Osteocyte (in vitro differentiated cells): ENCODE measurements at places on chromosomes 1 and 21. TPM values are rescaled to one million over a fixed set of nuclear protein-coding genes. Genes with fewer than 3 reads are reported as not detected.

GRCh38 chr1:173870252-173871075 lies 2.3 kb downstream of the ZBTB37 start:
- H3K4me1 ChIP-seq = peaks cover 35% of the 10 kb centered on the region
- no peak for DNase-seq
- peaks cover 40% of the 10 kb centered on the region for H3K36me3 ChIP-seq
- no peak overlapping the region for H3K27ac ChIP-seq

DNA sequence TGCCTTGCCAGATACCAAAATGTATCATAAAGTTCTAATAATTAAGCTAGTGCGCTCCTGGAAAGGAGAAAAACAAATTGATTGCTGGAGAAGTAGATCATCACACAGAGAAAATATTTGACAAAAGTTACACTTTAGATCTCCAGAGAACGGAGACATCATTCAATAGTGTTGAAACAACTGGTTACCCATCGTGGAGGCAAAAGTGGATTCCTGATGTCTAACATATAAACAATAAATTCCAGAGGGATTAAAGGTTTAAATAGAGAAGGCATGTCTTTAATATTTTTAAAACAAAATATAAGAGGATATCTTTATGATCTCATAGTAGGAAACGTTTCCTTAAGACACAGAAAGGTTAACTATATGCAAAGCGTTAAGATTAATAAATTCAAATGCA lies 41.0 kb downstream of the NRIP1 start:
- no peak overlapping the region for H3K4me3 ChIP-seq
- peaks cover 11% of the 10 kb centered on the region for H3K4me1 ChIP-seq

- H3K4me3 ChIP-seq = no peak overlapping the region
- no peaks in the 10 kb centered on the region for H3K36me3 ChIP-seq
- no peak for DNase-seq
- H3K27me3 ChIP-seq = peaks cover 4% of the 10 kb centered on the region
- no peaks in the 10 kb centered on the region for H3K4me1 ChIP-seq
These were observed 18.1 kb downstream of the LAMB3 start for GRCh38 chr1:209634005-209634737.

DNA sequence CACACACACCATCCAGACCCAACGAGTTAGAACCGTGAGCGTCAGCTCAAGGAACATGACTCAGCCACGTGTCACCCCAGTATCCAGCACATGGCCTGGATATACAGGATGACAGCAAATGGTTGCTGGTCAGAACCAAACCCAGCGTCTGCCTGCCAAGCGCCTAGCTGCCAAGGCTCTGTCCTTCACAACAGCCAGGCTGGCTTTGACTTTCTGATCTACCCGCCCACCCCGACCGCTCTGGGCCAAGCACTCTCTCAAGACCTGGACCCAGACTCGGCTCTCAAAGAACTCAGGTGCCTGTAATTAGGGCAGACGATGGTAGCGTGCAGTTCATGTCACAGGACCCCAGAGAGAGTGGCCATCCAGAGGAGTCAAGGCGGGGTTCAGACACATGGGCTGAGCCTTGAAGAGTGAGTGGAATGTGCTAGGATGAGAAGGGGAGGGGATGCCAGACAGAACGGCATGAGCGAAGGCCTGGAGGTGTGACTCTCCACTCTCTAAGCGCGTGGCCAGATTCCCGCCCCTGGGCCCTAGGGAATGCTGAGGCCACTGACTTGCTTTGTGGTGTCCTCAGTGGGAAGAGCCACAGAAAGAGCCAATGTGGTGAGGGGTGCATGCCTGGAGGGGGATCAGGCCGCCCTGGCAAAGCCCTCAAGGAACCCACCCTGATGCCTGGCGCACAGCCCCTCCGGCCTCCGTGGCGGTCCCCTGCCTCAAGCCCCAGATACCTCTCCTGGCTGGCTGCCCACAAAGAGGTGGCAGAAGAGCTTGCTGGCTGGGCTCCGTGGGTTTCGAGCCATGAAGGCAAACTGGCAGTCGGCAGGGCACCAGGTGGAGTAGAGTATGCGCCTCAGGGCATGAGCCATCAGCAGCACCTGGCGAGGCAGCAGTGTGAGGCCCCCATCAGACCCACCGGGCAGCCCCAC lies 7.0 kb downstream of the SH2D5 start:
- H3K4me3 ChIP-seq = no peak overlapping the region
- peaks cover 3% of the 10 kb centered on the region for H3K4me1 ChIP-seq
- H3K36me3 ChIP-seq = no peaks in the 10 kb centered on the region

Gene TSSK3
- 3.5 and 4.4 TPM in 2 replicates for total RNA-seq

GRCh38 chr21:42151948-42152220 lies 67.1 kb upstream of the ABCG1 start:
- H3K27ac ChIP-seq = no peak overlapping the region
- H3K36me3 ChIP-seq = no peaks in the 10 kb centered on the region
- H3K4me1 ChIP-seq = peaks cover 3% of the 10 kb centered on the region

Gene CD84
- total RNA-seq = not detected in 2 replicates

DNA sequence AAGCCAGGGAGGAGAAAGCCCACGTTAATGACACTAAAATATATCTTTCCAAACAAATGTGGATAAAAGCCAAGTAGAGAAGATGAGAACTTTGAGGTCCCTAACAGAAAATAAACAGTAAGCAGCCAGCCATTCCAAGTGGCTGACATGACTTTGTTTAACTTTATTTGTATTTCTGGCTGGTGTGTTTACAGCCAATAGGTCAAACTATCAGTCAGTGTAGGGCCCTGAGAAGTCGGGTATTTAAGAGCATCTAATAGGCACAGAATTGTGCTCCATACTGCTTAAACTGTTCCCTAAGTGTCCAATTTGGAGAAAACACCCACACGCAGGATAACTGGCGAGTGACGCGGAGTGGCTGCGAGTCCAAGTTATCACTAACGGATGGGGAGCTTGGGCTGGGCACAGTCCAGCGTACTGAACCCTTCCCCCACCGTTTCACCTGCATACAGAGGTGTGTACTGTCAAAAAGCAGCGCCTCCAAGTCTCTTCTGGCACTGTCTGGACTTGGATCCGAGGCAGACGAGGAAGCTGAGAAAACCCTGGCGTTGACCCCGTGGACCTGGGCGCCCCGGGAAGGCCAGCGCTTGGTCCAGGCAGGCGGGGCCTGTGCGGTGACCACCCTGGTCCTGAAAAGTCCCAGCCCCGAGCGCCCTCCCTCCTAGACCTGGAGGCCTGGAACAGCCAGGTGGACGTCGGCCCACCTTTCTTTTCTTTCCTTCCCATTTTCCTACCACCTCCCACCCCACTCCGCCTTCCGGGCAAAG lies 662 bp upstream of the LGALS8 start:
- peaks cover 3% of the 10 kb centered on the region for H3K36me3 ChIP-seq
- peak overlapping the region; percentile 86 for H3K4me3 ChIP-seq
- peaks cover 31% of the 10 kb centered on the region for H3K4me1 ChIP-seq
- no peaks in the 10 kb centered on the region for H3K27me3 ChIP-seq

Gene BMP8B
- 0.08 TPM in 1 of 2 replicates, not detected in the other for total RNA-seq

DNA sequence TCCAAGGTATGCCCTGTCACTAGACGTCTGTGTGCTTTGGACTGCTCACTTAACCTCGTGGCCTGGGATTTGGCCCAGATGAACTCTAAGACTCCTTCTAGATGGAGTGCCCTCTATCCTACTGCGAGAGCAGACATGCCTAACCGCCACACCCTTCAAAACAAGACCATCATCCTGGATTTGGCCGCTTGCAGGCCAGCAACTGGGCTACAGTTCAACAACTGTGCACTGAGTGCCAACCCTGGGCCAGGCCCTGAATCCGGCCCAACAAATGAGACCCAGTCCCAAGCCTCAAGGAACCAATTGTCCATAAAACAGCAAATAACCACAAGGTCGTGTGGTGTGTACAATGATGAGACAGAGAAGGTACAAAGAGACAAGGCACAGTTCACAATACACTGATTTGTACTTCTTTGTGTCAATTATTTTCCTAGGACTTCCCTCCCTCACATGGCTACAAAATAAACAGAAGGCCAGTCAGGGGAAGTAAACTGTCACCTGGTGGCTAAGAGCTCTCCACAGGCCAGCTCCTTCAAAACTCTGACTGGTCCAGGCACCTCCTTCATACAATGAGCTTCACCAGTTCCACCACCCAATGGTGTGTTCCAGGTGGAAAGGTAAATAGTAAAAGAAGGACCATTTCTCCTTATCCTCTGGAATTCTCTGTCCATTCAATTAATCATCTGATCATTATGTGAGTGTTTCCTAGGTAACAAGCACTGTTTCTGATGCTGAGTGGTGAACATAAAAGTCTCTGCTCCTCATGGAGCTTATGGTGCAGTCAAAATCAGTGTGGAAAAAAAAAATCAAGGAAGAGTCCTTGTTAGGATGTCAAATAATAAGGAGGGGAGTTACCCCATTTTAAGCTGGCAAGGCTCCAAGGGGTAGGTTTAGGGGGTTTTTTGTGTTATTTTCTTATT lies 60.4 kb downstream of the CAPZB start:
- no peak overlapping the region for H3K4me3 ChIP-seq
- DNase-seq = no peak
- H3K36me3 ChIP-seq = peaks cover 6% of the 10 kb centered on the region

GRCh38 chr1:245003246-245003645 lies 138.9 kb upstream of the HNRNPU start:
- no peak overlapping the region for H3K27ac ChIP-seq
- H3K4me1 ChIP-seq = peaks cover 11% of the 10 kb centered on the region
- DNase-seq = no peak
- no peaks in the 10 kb centered on the region for H3K27me3 ChIP-seq
- no peaks in the 10 kb centered on the region for H3K36me3 ChIP-seq
- H3K4me3 ChIP-seq = no peak overlapping the region

Gene AZIN2
- total RNA-seq = 8.0 and 10.4 TPM in 2 replicates
